GM19239 (cell line): ENCODE measurements at places on chromosomes 11 and 22.

GRCh38 chr11:46331282-46331984 is 15.8 kb upstream of the DGKZ start:
- DNase-seq, result no peak

GRCh38 chr11:79720115-79720514 is 279.3 kb upstream of the TENM4 start:
- DNase-seq, result no peak

DNA sequence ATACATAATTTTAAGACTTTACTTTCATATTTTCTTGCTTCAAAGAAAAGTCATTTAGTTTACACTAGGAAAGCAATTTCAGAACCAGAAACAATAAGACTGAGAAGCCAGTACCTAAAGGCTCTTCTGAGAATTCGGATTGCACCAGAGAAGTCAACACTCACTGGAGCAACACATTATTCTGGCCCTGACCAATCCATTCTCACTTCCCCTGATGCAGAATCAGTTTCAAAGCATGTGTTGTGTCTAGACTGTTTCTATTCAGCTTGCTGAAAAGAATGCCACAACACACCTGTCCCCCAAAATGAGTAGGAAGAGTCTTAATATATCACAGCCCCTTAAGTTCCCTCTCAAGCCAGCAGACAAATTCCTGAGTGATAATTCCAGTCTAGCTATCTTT is 1074.3 kb upstream of the TENM4 start:
- DNase-seq, result no peak

GRCh38 chr11:13859892-13860291 is 102.6 kb upstream of the SPON1 start:
- DNase-seq, result no peak

DNA sequence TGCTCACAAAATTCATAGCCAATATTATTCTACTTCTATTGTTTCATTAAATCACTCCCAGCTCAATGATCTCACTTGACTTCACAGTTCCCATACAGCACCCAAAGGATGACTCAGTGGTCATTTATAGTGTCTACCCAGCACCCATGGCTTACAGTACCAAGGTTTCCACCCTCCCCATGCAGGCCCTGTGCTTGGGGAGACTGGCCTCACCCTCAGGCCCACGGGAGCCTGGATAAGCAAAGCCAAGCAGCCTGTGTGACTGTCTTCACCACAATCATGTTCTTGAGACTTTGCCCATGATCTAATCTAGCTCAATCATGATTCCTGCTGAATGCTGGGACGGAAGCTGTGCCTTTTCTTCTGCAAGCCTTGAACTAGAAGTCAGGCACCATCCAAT is 97.6 kb downstream of the SLC36A4 start:
- DNase-seq, result no peak

DNA sequence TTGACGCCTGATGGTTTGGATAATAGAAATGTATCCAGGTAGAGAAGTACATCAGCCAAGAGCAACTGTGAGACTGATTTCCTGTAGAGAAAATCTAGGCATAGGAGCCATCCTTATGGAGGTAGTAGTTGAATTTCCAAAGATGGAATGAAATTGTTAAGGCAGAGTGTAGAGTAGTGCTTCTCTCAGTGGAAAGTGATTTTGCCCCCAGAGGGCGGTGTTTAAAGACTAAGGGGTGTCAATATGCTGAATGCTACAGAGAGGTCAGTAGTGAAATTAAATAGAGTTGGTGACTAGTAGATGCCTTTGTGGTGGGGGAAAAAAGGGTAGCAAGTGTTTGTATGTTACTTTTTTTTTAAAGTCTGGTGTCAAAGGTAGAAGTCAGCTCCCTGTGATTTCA is 54.5 kb downstream of the TRIM44 start:
- DNase-seq, result no peak

DNA sequence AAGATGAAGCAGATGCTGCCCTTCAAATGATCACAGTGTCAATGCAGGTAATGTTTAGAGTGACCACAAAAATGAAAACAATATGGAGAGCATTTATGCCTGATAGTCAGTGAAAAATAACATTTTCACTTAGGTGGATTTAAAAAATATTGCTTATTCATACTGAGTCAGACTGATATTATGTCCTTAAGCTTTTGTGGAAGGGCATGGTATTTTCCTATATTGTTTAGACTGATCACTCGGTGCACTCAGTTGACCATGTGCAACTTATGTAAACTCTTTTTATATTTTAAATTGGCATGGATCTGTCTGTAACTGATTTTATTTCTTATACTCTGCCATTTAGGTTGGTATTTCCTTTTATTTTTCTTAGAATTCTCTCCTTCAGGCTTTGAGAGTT is 106.6 kb downstream of the DYNC2H1 start:
- no peak for DNase-seq

- no peak for DNase-seq
Observed at GRCh38 chr11:19395050-19395449, 154.3 kb upstream of the E2F8 start.

- no peak for DNase-seq
Observed at GRCh38 chr11:88375927-88376470, 38.5 kb upstream of the CTSC start.

- DNase-seq, result no peak
Observed at GRCh38 chr11:131759140-131759539, 388.7 kb downstream of the NTM start.

- no peak for DNase-seq
Observed at GRCh38 chr11:20201231-20201630, 41.0 kb upstream of the DBX1 start.

- DNase-seq, result no peak
Observed at GRCh38 chr11:27184458-27185312, 144.1 kb downstream of the BBOX1 start.

DNA sequence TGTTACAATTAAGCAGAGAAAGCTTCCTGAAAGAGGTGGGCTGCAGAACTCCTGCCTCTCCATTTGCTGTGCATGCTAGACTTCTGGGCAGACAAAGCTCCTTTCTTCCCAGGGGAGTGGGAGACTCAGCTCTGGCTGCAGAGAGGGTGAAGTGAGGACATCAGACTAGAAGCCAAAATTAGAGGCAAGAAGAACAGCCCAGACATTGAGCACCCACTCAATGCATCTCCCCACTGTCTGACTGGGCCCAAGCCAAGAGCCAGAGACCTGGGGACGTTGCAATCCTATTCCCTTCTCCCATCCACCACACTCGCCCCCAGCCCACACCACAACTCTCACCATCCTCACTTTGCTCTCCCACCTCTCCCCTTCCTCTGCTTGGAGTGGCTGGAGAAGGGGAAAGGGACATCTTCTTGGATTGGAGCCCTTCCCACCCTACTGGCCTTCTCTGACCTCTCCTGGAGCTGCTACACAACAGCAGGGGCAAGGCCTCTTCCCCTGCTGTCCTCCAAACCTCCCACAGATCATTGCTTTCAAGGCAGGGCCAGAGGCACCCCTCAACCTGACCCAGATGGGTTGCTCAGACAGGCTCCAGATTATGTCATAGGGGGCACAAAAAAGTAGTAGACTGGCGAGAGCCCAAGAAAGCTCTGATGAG is 477.7 kb upstream of the CADM1 start:
- DNase-seq, result no peak

DNA sequence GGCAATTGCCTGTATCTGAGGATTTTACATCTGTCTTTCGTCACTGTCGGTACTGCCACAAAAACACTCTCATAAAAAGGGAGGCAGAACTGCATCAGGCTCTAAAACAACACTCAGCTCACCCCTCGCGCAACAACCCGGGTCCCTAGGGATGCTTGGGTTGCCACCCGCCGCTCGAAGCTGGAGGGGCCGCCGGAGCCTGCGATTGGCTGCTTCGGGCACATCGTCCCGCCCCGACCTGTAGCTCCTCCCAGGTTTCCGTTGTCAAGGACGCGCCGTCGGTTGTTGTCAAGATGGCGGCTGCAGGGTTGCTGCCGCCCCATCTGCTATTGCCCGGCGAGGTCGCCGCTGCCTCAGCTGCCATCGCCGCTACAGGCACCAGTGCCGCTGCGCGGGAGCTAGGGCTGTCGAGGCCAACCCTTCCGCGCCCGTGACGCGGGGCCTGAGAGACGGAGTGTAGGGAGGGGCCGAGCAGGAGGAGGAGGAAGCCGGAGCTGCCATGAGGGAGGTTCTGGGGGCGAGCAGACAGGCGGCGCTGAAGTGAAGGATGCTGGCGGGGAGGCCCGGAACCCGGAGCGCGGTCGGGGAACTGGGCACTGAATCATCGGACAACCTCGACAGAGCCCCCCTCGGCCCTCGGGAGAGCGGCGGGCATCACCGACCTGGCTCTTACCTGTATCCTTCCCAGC is at the start of gene CEP126:
Gene CEP126 (plus strand): TSS at position 273 of the 689 bp plus-strand sequence. CDS start 275 bp downstream, at position 548.
- peak; percentile 75 for DNase-seq

- no peak for DNase-seq
Observed at GRCh38 chr11:119115484-119116234, 5.7 kb upstream of the HINFP start.

DNA sequence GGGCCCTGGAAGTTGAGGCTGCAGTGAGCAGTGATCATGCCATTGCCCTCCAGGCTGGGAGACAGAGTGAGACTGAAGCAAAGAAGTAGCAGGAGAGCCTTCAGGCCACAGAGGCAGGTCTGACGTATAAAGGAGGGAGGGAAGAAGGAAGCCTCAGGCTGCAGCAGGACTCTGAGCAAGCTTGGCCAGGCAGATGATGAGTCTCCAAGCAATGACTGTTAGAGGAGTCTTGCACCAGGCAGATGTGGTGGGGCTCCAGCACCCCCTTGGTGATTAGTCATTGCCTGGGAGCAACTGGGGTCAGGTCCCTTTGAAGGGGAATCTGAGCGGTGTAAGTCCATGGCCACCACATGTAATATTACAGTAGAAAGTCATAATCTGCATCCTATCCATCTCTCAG is 36.6 kb upstream of the NFAM1 start:
- no peak for DNase-seq

GRCh38 chr11:24855951-24856350 is 359.1 kb downstream of the LUZP2 start:
- DNase-seq, result no peak

DNA sequence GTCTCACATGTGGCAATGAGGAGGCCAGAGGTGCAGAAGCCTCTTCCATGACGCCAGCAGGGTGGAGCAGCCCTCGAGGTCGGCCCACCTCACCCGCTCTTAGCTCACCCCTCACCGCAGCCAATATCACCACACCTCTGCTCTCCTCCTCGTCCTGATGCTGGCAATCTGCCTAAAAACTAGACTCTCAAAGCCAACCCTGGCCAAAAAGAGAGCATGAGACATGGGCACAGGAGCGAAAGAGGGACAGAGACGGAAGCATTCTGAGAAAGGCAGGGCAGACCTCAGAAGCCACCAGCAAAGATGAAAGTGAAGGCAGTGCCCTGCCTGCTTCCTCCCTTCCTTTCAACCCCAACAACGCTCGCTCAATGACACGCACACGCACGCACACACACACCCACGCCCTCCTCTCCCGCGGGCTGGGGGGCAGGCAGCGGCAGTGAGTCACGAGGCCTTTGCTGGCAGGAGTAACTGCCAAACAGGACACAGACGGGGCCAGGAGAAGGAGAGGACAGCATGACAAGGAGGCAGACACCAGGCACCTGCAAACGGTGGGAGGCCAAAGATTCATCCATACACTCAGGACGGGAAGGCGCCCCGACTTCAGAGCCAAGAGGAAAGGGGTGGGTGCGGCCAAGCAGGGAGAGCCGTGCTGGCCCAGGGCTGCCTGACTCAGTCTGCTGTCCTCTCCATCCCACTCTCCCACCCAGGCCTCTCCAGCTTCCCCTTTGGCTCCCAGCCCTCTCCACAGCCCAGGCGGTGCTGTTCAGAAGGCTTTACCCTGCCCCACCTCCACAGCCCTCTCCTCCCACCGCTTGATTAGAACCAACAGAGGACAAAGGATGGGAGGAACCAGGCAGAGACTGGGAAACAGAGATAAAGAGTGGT is 11.4 kb downstream of the IGSF9B start:
- no peak for DNase-seq

GRCh38 chr11:24709928-24710565 is 213.2 kb downstream of the LUZP2 start:
- DNase-seq, result no peak

- DNase-seq, result no peak
Observed at GRCh38 chr11:69479591-69480271, 1.7 kb upstream of the LINC01488 start.

DNA sequence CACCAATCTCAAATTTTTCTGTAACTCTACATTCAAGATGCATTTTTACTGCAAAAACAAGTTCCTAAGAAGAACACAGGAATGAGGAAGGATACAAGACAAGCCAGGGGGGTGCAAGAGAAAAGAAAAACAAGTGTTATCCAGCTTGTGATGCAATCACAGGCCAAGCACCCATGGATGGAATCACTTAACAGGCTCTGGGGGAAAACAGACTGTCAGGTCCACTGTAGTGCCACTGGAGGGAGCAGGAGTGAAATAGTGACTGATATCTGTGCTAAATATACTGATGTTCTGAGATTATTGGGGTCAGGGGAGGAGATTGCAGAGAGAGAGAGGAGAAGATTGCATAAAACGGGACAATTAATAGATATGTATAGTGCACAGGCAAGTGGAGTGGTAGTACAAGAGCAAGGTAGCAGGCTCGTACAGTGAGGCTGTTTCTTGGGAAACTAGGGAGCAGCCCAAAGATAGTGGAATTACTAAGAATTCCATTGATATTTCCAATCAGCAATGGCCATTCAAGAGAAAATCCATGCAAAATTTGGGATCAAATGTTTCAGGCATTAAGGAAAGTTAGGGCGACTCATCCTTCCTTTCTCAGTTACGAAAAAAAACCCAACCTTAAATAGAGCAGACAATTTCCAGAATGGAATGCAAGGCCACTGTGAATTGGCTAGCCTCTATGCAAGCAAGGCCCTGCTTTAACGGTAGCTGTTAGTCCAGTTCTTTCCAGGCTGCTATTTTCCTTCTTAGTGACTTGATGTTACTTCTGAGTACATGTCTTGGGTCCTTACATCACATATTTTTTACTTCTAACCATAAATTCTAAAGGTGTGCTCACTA is 52.2 kb upstream of the CEP126 start:
- DNase-seq, result no peak

GRCh38 chr11:87444993-87445392 is 407.3 kb downstream of the TMEM135 start:
- DNase-seq, result no peak

DNA sequence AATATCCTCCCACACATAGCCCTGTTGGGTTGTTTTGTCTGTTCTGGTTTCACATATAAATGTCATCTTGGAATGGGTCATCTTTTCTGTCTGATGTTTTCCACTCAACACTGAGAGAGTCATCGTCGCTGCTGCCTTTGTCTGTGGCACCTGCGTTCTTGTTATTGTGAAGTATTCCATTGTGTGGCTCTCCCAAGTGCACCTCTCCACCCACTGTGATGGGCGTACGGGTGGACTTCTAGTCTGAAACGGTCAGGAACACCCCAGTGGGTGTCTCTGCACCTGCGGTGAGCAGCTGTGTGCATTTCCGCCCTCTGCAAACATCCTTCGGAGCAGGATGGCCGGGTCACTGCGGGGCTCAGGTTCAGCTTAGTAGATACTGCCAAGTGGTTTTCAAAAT is 34.5 kb upstream of the RTL6 start:
- DNase-seq, result no peak

- no peak for DNase-seq
Observed at GRCh38 chr11:11976481-11977127, 31.8 kb downstream of the DKK3 start.

DNA sequence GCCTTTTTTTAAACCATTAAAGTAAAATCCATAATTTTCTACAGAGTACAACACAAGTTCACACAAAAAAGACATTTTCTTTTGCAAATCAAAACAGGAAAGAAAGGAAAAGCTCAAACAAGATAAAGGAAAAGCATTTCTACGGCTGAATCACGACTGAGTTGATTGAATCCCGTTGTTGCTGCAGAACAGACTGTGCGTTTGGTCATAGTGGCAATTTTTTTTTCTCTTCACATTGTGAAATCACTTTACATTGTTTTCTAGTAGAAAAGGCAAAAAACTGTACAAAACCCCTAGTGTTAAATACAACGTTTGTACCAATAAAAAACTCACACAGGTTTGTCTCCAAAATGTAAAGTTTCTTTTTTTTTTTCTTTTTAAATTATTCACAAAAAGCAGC is 17.3 kb upstream of the RAPSN start:
- no peak for DNase-seq
